ENCODE measurements at places on chromosomes 1 and 21.
A peak's percentile ranks its signal among the peaks of the same experiment; 100 is the strongest.

DNA sequence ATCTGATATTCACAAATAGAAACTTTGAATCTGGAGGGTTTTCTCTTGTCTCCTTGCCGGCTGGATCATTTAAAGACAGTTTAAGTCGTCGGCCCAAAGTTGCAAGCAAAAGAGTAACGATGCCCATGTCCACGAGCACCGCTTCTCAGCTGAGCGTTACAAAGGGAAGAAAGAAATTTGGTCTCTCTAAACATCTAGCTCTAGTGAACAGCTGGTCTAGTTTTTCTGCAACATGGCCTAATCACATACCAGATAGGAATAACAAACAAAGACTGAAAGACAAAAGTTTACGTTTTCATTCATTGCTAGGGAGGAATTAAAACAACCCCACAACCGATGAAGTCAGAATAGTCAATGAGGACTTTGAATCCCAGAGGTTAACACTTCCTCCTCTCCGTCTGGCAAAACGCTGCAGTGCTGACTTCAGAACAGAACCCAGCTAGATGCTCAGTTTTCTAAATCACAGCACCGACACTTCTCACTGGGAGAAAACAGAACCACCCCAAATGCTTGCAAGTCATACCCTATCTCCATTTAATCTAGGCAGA lies 69.4 kb downstream of the NTPCR start:
- DNase-seq: no peak

DNA sequence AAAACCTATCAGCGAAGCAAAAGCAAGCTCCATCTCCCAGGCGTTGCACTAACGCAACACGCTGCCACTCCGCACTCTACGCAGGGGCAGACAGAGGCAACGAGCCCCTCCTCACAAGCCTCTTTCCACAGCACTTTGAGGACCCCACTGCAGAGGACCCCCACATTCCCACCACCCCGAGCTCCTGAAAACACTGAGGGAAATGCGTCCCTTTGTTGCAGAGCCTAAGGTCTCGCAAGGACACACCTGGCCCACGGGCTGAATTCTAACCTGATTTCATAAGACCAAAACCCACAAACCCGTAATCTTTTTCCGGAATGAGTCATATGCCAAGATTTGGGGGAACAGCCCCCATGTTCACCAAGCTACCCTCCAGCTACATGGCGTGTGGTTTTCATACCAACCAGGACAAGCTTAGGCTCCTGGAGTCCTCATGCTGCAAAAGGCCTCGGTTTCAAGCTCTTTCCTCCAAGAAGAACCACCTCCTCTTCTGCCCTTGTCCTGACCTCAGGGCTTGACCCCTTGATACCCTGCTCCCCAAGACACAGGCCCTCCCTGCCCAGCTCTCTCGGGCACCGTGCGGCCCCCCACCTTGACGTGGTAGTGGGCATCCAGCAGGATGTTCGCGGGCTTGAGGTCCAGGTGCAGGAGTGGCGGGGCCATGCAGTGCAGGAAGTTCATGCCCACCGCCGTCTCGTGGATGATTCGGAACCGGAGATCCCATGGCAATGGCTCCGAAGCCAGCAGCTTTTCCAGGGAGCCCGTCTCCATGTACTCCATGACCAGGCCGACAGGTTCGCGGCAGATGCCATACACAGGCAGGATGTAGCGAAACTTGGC lies 10.7 kb downstream of the RIPK4 start:
- no peak for DNase-seq

GRCh38 chr1:158527190-158527815 lies 26.9 kb downstream of the OR6Y1 start:
- peak; percentile 21 for DNase-seq

DNA sequence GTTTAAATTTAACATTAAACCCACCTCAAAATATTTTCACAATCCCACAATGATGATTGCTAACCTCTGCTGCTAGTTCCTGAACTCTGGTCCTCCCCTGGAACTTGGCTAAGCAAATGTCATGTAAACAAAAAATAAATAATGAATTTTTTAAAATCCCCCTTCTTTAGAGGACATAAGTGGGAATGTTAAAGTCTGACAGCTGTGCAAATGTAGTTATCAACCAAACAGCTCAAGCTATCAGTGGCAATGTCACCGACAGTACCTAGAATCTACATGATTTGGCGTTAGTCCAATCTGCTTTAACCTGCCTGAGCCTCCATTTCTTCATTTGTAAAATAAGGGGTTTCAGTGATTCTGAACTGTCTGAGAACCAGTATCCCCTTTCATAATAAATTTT lies 67.7 kb downstream of the GDAP2 start:
- DNase-seq: no peak

DNA sequence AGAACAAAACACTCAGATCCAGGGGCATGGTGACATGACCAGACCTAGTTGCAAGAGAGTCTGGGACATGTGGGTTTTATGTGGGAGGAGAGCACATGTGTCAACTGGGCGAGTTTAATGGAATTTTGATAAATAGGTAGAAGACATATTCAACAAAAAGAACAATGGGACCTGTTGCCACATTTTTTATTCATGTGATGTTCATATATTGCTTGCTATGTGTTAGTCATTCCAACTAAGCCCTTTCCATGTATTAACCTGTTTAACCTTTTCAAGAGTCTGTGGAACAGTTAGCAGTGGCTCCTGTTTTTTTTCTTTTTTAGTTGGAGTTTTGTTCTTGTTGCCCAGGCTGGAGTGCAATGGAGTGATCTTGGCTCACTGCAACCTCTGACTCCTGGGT lies 30.1 kb upstream of the CSF3R start:
- no peak for DNase-seq

DNA sequence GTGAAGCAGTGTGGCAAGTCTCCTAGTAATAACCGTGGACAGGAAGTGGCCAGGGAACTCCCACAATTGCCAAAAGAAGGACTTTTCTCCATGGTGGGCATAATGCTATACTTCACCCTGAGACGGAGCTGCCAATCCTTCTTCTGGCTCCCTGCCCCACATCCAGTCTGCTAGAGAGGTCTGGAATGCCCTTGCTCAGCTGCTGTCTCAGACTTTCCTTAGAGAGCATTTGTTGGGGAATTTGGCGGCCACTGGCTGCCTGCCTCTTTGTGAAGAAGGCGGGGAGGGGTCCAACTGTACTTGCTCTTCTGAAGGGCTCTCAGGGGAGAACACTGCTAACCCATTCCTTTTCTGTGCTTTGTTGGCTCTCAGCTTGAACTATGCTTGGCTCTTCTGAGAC lies 123.7 kb upstream of the EDN2 start:
- DNase-seq: no peak

DNA sequence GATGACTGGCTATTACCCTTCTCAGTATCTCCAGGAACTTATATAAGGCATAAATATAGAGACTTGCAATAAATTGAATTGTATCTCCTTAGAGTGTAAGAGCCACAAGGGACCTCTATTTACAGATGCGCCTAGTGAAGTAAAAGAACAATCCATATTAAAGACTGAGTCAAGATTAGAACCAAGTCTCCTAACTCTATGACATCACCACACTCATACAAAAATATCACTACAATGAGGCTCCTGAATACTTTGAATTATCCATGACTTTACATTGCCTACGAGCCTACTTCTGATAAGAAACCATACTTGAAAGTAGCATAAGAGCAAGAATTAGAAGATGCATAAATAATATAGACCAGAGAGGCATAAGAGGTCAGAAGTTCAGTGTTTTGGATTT lies 18.8 kb downstream of the DPYD start:
- DNase-seq: no peak

- DNase-seq: no peak
Observed at GRCh38 chr1:67457247-67457646, 27.0 kb upstream of the SERBP1 start.

DNA sequence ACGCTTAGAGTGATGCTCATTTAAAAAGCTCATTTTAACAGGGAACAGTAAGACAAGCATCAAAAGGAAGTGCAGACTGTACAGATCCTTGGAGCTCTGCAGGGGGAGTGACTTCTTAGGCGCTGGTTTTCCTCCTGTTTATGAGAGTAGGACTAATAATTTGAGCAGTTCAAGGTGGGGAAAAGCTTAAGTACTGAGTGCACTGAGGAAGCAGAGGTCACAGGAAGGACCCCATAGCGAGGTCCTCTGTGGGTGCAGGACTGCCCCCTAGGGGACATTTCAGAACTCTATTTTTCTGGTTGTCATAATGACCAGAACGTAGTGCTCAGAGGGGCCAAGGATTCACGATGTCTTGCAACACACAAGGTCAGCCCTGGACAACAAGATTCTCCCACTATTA lies 112.1 kb downstream of the HLCS start:
- DNase-seq: no peak

- no peak for DNase-seq
Observed at GRCh38 chr1:206949641-206950040, 3.4 kb upstream of the PIGR start.

GRCh38 chr1:234735476-234735875 lies 125.5 kb upstream of the IRF2BP2 start:
- DNase-seq: no peak

DNA sequence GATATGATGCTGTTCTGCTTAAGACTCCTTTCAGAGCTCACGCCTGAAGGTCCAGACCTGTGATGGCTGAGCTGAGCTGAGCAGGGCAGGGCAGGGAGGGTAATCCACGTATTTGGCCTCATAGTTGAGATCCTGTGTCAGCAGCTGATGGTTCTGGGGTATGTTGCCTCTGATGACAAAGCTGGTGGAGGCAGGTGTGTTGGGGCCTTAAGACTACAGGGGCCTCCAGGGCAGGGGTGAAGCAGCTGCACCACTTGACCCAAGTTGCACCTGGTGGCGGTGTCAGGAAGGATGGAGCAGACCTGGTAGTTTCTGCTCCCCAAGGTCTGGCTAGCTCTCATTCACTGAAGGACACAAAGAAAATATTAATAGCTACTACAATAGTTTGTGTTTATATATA lies 57.0 kb downstream of the FCRL5 start:
- DNase-seq: no peak

GRCh38 chr1:208628022-208628914 lies 384.1 kb upstream of the PLXNA2 start:
- DNase-seq: no peak

- no peak for DNase-seq
Observed at GRCh38 chr1:116851846-116852245, 57.9 kb upstream of the PTGFRN start.

DNA sequence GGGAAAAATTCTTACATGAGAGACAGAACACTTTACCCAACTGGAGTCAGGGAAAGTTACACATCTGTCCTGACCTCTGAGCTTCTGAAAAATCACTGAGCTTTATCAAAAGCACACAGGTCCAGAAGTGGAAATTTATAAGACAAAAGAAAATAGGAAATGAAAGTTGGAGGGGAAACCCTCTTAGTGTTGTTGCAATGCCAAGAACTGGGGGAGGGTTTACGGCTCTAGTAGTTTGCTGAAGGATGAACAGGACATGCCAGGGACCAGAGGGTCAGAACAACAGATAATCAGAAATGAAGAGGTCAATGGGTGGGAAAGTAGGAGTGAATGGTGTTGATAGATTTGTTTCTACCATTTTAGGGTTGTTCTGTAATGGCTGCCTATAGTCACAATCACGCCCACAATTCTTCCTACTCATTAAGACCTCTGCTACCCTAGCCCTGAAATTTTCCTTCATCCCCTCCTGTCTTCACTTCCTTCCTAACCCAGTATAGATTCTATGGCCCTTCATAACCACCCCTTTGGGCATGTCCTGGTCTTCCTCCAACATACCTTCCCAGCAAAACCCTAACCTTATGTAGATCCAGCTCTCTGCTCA lies 30.3 kb upstream of the FMOD start:
- no peak for DNase-seq

- no peak for DNase-seq
Observed at GRCh38 chr1:243490748-243491686, 235.2 kb downstream of the SDCCAG8 start.

DNA sequence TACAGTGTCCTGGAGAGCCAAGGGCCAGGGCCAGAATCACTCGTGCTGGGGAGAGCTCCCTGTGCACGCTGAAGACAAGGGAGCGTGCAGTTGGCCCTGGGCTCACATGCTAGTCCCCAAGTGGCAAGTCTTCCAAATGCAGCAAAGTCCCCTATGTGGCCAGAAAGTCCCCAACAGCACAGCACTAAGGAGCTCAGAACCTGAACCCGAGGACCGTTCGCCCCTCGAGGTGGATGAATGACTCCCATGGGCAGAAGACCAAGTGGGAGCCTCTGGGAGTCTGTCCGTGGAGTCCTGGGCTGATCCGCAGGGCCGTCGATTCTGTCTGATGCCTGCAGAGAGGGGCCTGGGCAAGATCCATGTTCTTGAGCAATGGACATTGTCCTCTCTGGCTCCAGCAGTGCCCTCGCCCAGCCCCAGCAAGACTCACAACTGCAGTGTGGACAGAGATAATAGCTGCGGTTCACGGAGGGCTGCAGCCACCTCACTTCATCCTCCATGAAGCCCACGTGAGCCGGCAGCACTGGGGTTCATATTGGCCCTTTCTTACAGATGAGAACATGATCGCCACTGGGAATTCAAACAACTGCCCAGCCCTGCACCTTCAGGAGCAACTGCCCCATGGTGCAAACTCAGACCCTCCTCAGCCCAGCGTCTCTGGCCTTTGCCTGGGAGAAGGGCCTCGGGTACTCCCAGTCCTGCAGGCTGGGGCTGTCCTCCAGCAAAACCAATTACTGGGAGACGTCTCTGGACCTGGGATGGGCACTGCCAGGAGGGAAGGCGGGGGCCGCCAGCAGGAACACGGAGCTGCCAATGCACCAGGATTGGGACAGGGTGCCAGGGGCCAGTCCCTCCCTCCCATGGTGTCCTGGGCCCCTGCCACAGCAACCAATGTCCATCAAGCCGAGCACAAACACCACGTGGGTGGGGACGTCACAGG lies 243.7 kb downstream of the NPHP4 start:
- no peak for DNase-seq

DNA sequence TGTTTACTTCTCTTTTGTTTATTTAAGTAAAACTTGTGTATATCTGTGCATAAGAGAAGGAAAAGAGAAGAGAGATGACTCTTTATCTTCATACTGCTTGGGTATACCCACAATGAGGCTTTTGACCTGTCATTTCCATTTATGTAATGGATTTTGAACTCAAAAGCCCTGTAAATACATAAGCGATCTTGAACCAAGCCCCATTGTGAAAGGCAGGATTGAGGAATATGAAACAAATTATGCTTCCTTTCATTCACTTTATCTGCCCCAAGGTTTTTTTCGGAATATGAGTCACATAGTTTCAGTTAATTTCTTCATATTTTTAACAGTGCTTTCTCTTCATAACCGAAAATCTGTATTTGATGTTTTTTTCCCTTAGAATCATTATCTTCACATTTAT lies 21.4 kb downstream of the CNST start:
- DNase-seq: no peak

GRCh38 chr1:107936498-107937481 lies 28.2 kb downstream of the VAV3 start:
- DNase-seq: peak; percentile 77

- DNase-seq: no peak
Observed at GRCh38 chr1:8460132-8460544, 142.2 kb downstream of the SLC45A1 start.

- no peak for DNase-seq
Observed at GRCh38 chr1:44693900-44694299, 19.4 kb downstream of the ARMH1 start.

GRCh38 chr1:172339842-172340241 lies 80.6 kb upstream of the C1orf105 start:
- DNase-seq: no peak

GRCh38 chr1:160018900-160019299 lies 12.9 kb downstream of the PIGM start:
- no peak for DNase-seq

GRCh38 chr21:42674351-42674940 lies 21.0 kb downstream of the PDE9A start:
- no peak for DNase-seq
